ENCODE measurements at places on chromosomes 2 and 18.

DNA sequence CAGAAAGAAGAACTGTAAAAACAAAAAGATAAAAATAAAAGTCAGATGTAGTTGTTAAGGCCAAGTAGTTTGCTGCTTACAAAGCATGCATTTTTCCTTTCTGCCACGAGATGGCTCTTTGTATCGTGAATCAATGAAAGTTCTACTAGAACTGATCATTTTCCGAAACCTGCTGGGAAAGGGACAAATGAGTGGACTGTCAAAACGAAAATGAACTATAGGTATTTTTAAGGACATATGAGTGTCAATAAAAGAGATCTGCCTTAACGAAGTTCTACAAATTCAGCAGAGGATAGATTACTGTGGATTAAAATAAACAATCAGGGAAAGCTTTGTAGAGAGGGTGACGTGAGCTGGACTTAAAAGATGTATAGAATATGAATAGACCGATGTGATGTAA, 15.0 kb upstream of the ELOA2 start:
- DNase-seq, result no peak

GRCh38 chr18:6055711-6056110, 160.4 kb upstream of the TMEM200C start:
- DNase-seq, result no peak

DNA sequence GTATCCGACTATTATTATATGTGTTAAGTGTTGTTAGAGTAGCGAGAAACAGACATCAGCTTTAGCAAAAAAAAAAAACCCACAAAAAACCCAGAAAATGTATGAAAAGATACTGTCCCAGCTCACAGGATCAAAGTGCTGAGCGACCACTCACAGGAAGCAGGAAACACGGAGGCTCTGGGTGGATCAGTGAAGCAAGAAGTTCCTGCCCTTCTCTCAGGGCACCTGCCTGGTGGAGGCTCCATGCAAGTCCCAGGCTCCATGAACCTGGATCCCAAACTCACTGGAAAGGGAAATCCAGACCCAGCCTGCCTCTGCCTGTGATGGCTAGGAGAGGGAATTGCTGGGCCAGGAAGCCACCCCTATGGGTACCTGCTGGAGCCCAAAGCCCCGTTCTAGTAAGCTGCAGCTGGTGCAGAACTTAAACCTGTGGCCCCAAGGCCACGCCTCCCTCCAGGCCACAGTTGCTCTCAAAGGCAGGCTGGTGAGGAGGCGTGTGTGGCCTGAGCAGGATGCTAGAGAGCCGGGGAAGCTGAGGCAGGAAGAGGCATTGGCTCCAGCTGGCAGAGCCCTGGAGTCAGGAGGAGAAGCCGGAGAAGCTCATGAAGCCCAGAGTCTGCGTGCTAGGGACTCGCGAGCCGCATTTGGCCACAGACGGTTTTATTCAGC, 63.5 kb upstream of the TAF1B start:
- peak; percentile 37 for DNase-seq

- no peak for DNase-seq
These were observed 498.6 kb downstream of the EPHA4 start for GRCh38 chr2:221073326-221074049.

- DNase-seq, result no peak
These were observed 72.2 kb downstream of the MAP2 start for GRCh38 chr2:209495855-209496585.

GRCh38 chr18:10405816-10406663, 48.4 kb upstream of the APCDD1 start:
- DNase-seq, result no peak

DNA sequence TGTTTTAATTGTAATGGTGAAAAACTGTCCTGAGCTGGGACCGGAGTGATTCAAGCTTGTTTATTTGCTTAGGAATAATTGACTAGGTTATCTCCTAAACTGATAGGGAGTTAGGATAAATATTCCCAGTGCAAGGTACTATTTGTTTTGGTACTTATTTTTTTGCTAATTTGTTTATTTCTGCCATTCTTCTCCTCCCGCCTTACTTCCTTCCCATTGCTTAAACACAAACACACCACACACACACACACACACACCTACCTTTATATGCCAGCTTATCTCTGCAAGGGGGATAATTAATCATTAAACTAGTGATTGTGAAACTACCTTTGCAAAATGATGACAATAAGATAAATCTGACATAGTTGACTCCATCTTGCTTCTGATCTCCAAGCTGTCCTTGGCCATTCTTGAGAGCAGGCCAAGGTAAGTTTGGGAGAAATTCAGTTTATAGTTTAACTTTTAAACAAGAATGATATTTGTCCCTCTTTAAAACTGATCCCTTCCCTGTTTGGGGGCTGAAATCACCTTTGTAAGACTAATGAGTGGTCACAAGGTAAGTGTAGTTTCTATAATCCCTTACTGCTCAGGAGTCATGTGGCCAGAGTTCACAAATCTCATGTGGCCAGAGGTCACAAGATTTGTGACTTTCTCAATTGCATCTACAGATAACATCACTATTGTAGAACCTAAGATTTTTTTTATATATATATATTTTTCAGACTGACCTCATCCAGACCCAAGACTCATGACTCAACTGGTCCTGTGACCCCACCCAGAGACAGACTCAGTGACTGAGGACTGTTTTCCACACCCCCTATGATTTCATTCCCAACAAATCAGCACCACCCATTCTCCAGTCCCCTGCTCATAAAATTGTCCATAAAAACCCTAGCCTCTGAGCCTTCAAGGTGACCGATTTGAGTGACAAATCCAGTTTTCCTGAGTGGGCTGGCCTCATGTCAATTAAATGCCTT, 83.1 kb upstream of the LRRTM4 start:
- DNase-seq, result no peak

DNA sequence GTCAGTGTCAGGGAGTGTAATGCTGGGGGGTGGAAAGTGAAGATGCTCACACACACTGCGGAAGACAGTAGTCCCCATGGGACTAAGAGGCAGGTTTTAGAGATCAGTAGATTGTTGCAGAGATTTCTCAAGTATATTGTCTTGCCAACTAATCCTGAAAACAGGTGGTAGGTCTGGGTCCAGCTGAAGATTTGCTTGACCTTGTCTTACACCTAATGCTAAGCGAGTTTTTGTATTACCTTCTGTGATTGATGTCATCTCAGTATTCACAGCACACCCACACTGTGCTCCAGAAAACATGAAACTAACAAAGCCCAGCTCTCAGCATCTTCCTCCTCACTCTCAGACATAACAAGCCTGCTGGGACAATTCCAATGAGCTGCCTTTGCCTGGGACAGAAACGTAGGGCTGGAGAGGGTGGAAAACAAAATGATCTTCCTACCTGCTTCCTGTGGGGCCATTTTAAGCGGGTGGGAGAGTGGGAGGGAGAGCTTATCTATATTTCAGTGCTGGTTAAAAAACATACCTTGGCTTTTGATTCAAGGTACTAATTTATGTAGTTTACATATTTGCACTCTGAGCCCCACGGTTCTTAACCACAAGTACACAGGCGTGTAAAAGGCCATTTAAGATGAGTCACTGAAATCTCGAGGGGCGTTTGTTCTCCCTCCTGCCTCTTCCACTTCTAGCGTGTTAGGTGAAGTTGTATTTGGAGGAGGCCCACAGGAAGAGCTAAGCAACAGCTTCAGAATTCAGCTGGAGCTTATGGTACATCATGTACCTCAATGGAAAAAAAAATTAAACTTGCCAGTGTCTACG, 23.1 kb upstream of the RBMS1 start:
- DNase-seq, result no peak

DNA sequence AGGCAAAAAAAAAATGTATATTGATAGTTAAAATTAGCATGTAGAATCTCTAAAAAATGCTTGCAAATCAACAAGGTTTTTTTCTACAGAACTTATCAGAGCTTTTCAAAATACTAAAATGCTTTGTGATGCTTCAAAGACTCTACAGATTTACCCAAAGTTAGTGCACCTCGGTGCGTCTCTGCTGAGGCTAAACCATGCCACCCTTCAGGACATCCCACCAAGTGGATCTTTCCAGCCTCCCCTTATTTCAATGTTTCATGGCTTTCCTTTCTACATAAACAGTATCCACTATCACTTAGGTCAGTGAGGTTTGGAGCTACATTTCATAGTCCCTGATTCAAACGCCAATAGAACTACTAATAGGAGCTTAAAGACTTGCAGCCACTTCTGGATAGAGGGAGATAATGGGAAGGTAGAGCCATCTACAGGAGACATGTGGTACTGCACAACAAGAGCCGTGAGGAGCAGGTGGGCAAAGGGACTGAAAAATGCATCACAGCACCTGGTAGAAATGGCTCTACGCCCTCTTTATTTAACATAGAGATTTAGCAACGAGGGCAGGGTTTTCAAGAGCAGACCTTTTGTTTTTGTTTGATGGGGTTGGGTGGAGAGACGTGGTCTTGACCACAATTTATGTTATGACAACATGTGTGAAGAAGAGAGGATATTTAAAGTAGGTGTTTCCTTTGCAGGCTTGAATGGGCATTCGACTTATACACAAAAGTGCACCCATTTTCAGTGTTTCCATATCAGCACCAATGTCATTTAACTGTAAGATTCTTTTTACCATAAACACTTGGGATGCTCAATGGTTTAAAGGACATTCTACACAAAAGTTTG, 56.1 kb upstream of the SLC35G4 start:
- peak; percentile 13 for DNase-seq

- no peak for DNase-seq
These were observed 342.9 kb downstream of the TSN start for GRCh38 chr2:122098306-122098705.

- DNase-seq, result no peak
These were observed 24.5 kb upstream of the HPCAL1 start for GRCh38 chr2:10278029-10278762.

GRCh38 chr18:24869285-24869684, 408.8 kb downstream of the HRH4 start:
- DNase-seq, result no peak

DNA sequence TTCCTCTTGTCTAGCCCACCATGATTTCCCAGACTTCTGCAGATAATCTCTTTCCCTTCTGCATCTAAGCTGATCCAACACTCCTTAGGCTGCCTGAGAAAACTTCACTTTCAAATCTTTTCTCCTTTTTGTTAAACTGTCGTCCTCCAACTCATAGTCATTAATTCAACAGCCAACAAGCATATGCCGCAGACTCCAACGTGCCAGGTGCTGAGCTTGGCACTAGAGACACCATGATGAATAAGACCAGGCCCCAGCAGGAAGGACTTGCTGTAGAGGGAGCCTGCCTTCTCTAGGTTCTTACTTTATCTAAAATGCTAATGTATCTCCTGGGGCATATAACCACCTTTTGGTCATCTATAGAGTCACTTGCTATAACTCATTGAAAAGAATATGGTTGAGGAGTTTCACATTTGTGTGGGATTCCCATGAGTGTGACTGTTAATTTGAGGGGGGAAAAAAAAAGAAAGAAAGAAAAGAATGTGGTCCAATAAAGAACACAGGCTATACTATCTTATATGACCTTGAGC, 51.0 kb downstream of the ANKRD44 start:
- no peak for DNase-seq

DNA sequence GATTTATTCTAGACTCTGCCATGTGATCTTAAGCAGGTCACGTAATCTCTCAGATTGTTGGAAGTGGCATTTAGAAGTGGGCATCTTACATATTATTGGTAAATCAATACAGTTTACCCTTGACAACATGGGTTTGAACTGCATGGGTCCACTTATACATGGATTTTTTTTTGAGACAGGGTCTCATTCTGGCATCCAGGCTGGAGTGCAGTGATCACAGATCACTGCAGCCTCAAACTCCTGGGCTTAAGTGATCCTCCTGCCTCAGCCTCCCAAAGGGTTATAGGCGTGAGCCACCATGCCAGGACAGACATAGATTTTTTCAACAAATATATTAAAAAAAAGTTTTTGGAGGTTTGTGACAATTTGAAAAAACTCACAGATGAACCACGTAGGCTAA, 144.7 kb downstream of the OTX1 start:
- DNase-seq, result no peak

DNA sequence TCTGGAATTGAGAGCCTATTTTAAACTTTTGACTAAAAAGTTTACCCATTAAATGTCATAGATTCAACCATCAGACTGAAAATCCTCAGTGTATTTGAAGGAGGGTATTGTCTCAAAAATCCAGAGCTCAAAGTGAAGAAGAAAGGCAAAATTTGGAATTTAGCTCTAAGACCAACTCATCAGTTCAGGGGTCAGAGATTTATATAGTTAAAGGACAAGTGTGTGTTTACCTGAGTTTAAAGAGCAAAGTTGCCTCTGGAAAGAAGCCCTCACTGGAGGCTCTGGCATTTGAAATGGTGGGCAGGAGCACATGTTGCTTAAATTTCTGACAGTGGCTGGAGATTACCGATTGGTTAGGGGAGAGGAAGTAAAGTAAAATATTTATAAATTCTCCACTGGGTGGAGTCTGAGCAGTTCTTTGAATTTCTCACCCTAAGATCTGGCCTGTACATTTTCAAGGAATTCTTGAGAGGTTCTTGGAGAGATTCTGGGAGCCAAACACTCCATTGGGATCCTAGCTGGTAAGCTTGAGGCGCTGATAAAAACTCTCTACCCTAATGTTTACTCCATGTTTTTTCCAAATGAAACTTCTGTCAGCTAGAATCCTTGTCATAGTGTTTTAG, at the start of gene KYNU:
KYNU (plus strand) TSS at position 449 of the 623 bp plus-strand sequence. CDS start 7,704 bp downstream, outside the sequence.
- DNase-seq, result no peak

- DNase-seq, result no peak
These were observed 40.1 kb upstream of the NPAS2 start for GRCh38 chr2:100779908-100780202.

DNA sequence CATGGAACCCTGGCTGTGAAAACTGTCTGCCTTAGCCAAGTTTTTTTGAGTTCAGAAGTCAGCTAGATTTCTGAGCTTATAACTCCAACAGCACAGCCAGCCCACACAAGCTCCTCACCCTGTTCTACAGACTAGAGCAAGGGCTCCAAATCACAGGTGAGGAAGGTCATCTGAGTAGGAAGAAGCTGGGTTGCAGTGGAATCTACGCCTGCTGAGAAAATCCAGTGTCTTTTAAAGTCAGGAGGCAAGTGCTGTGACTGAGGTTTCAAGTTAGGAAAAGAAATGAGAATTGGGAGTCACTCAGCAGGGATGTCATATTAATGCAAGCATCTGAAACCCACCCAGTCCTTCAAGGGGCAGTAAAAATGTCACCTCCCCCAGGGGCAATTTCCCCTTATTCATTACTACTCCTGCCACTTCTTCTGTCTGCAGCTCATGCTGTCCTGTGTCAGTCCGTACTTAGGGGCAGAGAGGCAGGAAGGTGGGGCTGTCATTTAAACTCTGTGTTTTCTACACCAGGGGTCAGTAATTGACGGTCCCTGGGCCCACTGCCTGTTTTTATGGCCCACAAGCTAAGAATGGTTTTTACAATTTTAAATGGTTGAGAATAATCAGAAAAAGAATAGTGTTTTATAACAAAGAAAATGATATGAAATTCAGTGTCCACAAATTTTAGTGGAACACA, 551.1 kb downstream of the BCL11A start:
- no peak for DNase-seq

GRCh38 chr2:25955869-25956535, 26.3 kb downstream of the KIF3C start:
- no peak for DNase-seq

GRCh38 chr18:49075681-49076080, 124.9 kb upstream of the SMAD7 start:
- no peak for DNase-seq

DNA sequence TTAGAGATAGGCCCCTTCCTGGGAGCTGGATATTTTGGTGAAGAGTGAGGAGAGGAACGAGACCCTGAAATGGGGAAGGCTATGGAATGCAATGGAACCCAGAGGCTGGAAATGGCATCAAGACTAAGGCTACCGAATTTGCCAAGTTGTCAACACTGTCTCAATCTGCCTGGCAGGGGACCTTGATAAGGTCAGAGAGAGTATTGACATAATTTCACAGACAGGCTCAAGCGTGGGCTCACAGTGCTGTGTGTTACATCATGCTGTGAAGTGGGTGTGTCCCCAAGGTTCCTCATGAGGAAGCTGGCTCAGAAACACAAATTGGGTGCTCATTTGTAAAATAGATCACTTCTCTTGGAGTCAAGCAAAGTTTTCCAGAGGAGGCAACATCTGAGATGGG, 51.8 kb upstream of the CYRIA start:
- DNase-seq, result no peak

All from T-helper 9 cell (primary cell).